ENCODE measurements at places on chromosomes 7 and 10.

- no peak for DNase-seq
Observed at GRCh38 chr7:85341973-85342372, 155.1 kb upstream of the SEMA3D start.

DNA sequence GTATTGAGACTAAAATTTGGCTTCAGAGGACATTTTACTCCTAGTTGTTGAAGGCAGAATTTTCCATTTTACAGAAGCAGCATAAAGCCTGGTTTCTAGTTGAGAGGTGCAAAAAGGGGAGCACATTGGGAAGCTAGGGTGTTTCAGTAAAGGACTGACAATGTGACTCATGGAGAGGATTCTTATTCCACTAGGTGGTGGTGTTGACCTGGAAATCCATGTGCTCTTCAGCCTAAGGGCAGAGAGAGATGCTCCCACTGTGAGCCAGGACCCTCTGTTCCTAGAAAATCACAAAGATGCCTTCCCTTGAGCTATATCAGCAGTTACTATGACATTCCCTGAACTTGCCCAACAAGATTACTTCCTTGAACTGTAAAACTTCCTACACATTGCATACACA lies 687.8 kb downstream of the IPMK start:
- DNase-seq: no peak

GRCh38 chr10:71635251-71635866 lies 84.2 kb downstream of the C10orf105 start:
- no peak for DNase-seq

DNA sequence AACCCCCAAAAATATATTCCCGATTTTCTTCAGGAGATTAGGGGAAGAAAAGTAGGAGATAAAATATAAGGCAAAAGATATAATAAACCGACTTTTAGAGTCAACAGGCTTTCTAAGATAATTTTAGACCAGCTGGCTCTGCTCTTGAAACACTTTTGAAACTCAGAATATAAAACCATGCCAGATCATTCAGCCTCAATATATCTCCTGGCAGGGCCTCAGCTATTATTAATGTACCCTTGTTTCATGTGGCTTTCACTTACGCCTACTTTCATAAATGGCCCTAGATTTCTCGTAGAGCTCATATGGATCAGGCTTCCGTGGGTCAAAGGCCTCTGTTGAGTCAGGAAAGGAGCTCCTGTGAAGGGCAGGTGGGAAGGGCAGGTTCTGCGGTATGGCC lies 396.0 kb downstream of the PHTF2 start:
- DNase-seq: no peak

DNA sequence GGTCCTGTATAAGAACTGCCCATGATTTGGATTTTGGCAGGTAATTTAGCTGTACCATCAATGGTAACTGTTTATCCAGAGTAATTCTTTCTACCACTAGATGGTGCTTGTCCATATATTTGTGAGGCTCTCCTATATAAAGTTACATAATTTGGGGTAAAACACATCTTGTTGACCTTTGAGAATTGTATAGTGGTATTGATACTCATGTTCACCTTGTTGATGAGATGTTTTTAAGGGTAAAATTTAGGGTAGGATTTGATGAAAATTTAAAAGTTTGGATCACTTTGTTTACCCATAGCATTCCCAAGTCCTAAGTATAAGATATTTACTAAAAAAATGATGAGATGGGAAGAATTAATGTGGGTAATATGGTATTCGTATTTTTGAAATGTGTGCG lies 31.6 kb downstream of the ST7 start:
- no peak for DNase-seq

DNA sequence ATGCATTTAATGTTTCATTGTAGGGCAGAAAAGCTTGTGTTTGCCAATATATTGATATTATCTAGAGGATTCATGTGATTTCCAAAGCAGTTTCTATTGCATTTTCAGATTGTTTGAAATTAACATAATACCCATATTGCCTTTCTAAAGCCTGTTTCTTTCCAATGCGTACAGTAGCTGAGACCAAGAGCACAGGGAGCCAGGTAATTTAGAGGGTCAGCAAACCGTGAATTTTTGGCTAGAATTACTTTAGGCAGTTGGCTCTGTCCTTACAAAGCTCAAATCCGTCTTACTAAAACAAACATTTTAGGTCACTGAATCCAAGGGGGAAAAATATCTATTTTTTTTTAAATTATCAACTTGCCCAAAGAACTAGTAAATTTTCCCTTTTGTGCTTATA lies 604.9 kb upstream of the ADARB2 start:
- no peak for DNase-seq

DNA sequence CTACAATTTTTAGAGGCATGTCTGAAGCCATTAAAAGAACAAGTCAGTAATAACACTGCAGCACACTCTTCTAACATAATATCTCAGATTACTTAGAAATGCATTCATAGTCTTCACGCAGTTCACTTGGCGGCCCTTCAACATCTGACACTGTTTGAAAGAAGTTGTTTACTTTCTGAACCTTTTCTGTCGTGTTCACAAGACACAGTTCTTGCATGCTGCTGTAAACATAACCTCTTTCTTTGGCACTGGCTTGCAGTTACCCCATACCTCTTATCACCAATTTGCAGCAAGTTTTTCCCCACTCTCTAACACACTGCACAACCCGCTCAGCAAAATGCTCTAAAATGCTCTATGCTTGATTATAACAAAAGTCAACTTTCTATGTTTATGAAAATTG lies 12.0 kb downstream of the PIP4K2A start:
- no peak for DNase-seq

All from ecto neural progenitor cell (in vitro differentiated cells).